ENCODE measurements at places on chromosomes 3 and 15.

- DNase-seq, result no peak
Observed at GRCh38 chr3:150603980-150604319, 829 bp downstream of the SELENOT start.

DNA sequence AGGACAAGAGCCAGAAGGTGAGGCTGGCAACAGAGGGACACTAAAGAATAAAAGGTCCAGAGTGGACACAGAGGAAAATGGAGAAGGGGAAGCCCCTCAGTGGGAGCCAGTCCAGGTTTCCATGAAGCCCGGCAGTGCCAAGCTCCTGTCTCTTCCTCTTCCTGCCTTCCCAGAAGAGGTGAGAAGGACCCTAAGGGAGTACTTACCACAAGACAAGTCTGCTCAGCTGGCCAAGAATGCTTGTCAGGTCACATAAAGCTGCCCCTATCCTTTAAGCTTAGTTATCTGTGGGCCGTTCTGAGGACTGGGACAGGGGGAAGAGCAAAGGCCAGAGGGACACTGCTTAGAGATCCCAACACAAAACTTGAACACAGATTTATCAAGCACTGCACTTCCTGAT, 100.2 kb downstream of the RYK start:
- DNase-seq, result no peak

DNA sequence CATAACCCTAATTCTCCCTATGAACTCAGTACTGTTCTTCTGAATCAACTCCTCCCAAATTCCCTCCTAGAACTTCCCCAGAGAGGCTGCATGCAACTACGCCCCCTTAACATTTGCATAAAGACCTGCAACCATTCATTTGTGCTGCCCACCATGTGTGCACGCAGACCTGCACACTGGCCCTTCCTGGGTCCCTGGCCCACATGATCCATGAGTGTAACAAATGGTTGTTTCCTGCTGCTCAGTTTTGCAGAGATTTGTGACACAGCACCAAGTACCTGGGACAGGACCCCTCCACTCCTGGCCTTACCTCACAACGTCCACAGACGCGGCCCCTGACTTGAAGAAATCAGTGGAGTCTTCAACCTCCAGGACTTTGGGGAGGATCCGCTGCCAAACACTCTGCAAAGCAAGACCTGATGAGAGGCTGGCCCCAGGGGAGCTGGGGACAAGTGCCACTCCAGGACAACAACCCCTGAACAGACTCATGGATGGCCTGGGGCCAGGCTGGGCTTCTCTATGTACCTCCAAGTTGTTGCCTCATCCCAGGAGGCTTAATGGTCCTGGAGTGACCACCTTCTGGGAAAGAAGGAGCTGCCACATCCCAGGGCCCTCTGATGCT, 33.8 kb downstream of the ALDH1L1 start:
- no peak for DNase-seq

GRCh38 chr15:55661428-55661827, 73.3 kb upstream of the PYGO1 start:
- DNase-seq, result no peak

DNA sequence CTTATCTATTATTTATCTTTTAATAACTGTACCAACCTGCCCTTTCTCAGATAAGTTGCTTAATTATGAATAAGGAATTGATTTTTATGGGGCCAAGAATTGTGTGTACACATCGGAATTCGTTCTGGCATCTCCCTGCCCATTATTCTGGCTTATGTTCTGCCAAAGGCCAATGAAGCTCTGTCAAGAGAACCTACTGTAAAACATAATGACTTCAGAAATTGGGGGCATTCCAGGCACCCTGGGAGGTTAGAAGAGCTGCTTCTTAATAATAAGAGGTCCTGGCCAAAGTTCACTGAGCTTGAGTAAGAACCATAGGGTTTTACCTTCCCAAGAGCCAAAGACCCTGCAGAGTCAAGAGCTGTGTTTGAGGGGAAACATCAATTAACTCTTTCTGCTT, 261.7 kb downstream of the SLC9A9 start:
- DNase-seq, result peak; percentile 6

DNA sequence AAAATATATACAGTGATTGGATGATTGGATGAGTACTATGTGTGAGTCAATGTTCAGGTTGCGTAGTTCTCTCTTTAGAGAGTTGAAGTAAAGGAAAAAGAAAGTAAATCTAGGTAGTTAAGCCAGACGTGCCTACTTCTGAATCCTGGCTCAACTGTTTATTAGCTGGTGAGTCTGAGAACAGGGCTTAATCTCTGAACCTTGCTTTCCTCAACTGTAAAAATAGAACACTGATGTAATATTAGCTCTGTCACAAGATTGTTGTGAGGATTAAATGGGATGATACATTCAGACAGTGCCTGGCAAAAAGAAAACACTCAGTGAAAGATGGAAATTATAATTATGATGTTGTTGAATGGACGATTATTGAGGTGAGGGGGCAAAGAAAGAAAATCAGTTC, 413.4 kb downstream of the MAGI1 start:
- no peak for DNase-seq

Measured in kidney tubule cell (primary cell).